ENCODE measurements at places on chromosomes 3 and 15.
A peak's percentile ranks its signal among the peaks of the same experiment; 100 is the strongest.

DNA sequence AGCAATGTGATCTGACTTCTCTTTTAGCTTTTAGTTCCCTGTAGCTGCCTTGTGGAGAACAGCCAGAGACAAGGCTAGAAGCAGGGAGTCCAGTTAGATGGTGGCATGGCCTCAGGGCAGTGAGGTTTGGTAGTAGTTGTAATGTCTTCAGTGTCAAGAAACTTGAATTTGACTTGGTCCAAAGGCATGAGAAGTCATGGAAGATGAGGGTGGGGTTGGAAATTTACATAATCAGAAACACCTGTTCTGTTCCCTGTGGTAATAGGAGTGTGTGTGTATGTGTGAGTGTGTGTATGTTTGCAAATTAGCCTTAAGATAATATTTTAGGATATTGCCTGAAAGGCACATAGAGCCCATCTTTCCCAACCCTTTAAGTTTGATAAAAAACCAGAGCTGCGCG lies 55.2 kb upstream of the GCNT3 start:
- no peak for DNase-seq

DNA sequence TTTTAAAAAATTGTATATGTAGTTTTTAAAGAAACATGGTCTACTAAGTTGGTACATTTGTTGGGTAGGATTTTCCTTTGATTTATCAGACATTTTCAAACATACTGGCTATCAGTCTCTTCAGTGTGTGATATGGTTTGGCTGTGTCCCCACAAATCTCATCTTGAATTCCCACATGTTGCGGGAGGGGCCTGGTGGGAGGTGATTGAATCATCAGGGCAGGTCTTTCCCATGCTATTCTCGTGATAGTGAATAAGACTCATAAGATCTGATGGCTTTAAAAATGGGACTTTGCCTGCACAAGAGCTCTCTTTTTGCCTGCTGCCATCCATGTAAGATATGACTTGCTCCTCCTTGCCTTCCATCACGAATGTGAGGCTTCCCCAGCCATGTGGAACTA lies 121.9 kb downstream of the ABI3BP start:
- no peak for DNase-seq

GRCh38 chr3:104907507-104907906 lies 459.2 kb upstream of the ALCAM start:
- peak; percentile 86 for DNase-seq

DNA sequence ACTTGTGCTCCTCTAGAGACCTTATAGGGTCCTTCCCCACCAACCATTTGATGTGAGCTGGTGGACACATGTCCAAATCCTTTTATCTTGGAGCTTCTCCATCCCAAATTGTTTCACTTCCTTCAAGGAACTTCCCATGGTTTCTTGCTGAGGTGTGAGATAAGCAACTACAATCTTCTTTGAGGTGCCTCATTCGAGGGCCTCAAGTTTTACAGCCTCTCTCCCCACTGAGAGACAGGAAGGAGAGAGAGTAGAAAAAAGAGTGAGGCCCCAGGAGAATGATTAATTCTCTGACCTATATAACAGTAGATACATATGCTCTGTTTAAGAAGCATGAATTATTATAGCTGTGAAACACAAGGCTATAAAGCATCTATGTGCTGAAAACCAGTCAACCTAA lies 70.5 kb downstream of the SUMF1 start:
- no peak for DNase-seq

- no peak for DNase-seq
These were observed 106.8 kb upstream of the BOC start for GRCh38 chr3:113104357-113105092.

DNA sequence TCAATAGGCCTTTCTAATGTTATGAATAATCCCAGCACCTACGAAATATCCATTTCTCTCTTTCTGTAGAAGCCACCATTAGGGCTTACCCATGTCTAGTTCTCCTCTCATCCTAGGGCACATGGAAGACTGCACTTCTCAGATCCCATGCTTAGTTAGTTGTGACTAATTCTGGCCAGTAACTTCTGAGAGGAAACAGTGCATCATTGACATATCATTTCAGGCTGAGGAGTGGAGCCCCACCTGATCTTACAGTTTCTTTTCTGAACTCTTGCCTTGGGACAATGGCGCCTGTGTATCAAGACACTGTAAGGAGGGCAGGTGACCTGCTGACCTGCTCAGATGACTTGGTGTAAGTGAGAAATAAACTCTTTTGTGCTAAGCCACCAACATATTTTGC lies 39.4 kb upstream of the TBL1XR1 start:
- DNase-seq, result no peak

DNA sequence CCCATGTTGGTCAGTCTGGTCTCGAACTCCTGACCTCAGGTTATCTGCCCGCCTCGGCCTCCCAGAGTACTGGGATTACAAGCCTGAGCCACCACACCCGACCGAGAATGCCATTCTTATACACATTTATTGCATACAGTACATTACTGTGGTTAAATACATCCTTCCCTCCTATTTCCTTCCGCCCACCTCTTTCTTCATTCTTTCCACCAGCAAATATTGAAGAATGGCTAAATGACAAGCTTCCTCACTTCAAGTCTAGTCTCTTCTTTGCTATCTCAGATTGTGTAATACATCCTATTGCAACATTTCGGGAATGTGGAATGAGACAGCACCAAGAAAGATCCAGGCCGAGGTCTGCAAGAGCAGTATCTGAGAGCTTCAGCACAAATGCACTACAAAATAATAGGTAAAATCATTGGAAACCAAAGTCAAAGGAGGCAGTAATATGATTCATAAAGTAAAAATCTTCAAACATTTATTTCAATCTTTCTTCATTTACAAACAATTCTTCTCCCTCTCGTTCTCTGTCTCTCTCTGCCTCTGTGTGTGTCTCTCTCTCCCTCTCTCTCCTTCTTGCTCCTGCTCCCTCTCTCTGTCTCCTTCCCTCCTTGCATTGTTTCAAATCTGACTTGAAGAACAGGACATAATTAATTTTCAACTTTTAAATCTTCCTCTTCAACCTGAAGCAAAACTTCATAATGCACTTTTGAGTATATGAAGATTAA lies 94.7 kb upstream of the TGFBR2 start:
- peak; percentile 99 for DNase-seq
